Stimulated activated CD8-positive, alpha-beta memory T cell treated with anti-CD3 and anti-CD28 coated beads, Interleukin-7, amount 100 ng/mL, for 4 hours (primary cell): ENCODE measurements at places on chromosomes 4 and X.

DNA sequence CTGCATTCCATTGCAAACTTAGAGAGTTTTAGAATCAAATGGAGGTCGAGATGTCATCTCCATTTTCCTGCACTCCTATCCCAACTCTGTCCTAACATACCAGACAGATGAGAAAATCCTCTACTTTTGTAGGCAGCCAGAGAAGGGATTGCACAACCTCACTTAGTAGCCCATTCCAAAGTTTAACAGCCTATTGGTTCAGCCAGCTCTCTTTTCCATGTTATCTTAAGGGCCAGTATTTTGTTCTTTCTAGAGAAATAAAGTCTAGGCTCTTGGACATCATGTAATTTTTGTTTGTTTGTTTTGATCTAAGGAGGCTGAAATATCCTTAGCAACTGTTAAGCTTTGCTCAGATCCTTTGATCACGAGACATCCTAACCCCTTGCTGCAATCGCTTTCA, 173.0 kb downstream of the COX18 start:
- no peak for DNase-seq

GRCh38 chr4:6938647-6939271, 29.1 kb downstream of the TBC1D14 start:
- no peak for DNase-seq

DNA sequence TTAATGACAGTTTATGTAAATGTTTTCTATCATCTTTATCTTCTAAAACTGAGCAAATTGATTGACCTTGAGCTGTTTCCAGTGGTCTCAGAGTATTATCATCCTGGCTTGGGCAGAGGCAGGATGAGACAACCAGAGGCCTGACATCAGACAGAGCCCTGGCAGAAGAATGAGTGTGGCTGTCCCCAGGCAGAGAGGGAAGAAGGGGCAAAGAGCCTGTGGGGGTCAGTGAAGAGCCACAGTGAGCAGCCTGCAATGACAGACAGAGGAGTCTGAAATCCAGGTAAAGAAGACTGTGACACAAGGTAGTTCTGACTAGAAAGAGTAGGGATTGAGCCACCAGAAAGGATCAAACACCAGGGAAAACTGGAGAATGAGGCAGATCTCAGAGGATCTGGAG, 182.4 kb upstream of the ARSJ start:
- no peak for DNase-seq

- no peak for DNase-seq
These were observed 18.7 kb downstream of the RELL1 start for GRCh38 chr4:37667197-37668100.

- DNase-seq: no peak
These were observed 17.2 kb upstream of the TET2 start for GRCh38 chr4:105129286-105130040.

DNA sequence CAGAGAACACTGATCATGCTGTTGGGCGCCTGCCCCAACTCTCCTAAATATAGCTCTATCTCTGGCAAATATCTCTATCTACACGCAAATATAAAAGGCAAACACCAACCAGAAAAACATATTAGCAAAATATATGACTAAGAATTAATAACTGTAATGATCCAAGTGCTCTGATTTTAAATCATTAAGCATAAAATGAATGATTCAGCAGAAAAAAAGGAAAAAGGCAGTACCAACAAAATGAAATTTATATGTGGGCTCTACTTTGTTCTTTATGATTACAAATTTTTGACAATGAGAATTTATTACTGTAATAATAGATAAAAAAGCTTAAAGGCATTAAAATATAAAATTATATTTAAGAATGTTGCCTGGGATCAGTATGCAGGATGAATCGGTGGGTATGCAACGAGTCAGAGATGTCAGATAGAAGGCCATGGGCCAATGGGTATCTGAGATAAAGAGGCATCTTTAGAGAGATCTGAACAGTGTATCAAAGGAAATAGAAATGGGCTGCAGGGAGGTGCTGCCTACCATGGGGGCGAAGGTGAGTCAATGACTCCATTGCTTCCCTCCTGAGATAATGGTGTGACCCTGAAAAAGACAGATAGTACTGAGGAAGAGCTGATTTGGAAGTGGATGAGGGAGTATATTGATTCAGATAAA, 234.8 kb downstream of the SCFD2 start:
- DNase-seq: no peak

GRCh38 chrX:17682259-17682658, 55.0 kb upstream of the SCML1 start:
- DNase-seq: no peak

DNA sequence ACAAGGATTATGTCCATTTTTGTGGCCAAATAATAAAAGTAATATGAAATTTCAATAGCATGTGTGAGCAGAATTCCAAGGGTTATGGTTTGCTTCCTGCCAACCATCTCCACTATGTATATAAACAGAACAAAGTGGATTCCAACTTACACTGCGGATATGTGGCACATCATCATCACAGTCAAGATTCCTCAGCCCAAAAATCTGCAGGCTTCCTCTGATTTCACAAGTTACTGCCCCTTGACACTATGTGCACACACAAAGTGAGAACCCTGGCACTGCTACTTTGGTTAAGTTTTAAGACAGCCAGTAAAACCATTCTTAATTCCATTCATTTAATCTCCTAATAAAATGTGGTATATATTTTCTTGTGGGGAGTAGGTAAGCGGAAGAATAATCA, 76.4 kb downstream of the LEF1 start:
- no peak for DNase-seq

DNA sequence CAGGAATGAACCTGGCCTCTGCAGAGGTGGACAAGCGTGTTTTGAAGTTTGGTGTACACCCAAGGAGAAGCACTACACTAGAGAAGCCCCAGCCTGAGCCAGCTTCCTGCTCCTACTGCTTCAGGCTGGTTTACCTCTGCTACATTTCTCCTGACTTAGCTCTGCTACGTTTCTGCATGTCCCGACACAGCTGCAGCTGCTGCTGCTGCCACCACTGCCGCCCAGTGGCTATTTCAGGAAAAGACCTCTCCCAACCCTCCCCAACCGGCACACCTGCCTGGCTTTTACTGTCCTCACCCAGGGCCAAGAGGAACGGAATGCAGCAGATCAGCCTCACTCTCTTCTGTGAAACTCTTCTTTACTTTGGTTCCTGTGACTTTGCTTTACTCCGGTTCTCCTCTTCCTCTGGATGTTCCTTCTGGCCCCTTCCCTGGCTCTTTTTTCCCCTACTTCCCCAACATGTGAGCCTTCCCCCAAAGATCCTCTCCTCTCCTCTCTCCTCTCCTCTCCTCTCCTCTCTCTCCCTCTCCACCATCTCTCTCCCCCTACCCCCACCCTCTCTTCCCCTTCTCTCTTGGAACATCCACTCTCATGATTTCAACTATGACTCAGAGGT, 3.1 kb upstream of the P2RY4 start:
- DNase-seq: no peak

GRCh38 chr4:5399790-5400421, 308.5 kb downstream of the EVC2 start:
- no peak for DNase-seq

DNA sequence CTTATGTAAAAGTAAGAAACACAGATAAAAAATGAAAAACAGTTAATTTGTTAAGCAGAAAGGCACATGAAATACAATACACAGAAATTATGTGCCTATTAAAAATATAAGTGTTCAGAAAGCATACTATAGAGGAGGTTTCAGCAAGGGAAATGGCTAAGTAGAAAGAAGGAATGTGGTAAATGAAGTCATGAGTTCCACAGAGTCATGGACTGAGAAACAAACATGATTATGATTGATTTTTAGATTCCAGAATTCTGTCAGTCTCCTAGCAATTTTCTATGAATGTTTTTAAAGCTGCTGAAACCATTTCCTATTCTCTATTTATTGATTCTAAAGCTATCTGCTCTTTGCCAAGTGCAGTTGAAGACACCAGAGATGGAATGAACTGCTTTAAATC, 1398.4 kb downstream of the ARAP2 start:
- no peak for DNase-seq

DNA sequence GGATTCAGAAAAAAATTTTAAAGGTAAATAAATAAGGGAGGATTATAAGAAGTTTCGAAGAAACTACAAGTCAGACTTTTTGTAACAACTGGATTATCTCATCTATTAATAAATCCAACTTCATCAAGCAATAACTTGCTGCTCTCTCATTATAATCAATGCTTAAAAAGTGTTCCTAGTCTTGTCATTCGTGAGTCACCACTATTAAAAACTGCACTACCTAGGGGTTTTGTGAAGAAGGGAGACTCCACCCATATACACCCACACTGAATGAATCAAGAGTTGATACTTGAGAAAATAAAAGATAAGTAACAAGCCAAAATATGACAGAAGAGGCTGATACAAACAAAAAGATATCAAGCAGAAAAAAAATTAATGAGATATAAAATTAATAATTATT, 360.5 kb downstream of the ZNF674 start:
- no peak for DNase-seq

- DNase-seq: no peak
These were observed 894.4 kb downstream of the FAT4 start for GRCh38 chr4:126209147-126209546.

DNA sequence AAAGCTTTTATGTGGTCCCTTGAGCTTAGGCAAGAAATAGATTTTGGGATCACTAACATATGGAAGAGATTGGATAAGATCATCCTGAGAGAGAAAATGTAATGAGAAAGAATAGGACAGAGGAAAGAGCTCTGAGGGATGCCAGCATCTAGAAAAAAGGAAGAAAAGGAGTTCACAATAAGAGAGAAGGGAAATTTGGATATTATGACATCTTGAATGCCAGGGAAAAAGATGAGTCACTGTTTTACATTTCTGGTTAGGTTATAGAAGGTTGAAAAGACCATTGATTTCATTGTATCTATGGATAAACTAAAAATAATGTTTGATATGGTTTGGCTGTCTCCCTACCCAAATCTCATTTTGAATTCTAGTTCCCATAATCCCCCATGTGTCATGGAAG, 208.5 kb downstream of the MAD2L1 start:
- no peak for DNase-seq

DNA sequence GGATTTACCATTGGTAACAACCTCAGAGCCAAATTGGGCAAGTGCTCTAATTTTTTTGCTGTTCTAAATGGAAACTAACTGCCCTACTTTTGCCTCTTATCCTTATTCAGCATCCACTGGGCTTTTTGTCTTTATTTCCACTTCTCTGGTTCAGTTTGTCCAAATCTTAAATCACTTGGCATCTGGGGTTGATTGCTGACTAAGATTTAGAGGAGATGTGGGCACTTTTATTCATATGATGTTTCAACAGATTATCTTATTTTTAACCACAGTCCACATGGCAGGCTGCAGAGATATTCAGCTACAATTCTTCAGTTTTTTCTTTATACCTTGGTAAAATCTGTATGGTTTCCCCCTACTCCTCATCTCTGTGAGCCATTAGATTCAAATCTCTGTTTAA, 1161.4 kb upstream of the PCDH7 start:
- DNase-seq: no peak

DNA sequence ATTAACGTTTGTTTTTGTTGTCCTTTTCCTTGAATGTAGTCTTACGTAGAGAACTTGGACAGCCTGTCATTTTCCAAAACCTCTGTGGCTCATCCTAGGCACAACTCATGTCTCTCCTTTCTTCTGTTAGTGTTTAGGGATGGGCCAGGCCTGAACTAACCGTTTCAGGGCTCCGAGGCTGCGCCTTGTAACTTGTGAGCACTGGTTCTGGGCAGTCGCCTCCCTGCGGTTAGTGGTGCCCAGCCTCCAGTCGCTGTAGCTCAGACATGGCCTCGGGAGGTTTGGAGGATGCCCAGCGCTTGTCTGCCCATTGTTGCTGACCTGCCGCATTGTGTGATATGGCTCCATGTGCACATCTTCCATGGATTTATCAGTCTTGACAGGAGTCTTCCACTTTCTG, 32.8 kb downstream of the TMEM131L start:
- DNase-seq: no peak

DNA sequence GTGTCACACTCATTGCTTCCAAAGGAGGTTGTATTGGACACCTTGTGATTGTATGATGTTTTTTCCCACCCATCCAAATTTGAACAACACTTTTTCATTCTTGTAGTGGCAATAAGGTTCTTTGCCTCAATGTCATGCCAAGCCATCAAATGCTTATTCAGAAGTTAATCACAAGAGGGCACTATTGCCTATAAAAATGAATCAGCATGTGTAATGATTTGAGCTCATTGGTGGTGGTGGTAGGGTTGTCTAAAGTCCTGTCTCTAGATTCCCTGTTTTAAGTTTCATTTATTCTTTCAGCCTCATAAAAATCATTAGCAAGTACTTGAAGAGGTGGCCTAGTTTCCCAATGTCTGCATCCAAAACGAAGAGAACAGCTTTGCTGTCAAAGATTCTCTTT, 37.0 kb downstream of the IRS4 start:
- no peak for DNase-seq

DNA sequence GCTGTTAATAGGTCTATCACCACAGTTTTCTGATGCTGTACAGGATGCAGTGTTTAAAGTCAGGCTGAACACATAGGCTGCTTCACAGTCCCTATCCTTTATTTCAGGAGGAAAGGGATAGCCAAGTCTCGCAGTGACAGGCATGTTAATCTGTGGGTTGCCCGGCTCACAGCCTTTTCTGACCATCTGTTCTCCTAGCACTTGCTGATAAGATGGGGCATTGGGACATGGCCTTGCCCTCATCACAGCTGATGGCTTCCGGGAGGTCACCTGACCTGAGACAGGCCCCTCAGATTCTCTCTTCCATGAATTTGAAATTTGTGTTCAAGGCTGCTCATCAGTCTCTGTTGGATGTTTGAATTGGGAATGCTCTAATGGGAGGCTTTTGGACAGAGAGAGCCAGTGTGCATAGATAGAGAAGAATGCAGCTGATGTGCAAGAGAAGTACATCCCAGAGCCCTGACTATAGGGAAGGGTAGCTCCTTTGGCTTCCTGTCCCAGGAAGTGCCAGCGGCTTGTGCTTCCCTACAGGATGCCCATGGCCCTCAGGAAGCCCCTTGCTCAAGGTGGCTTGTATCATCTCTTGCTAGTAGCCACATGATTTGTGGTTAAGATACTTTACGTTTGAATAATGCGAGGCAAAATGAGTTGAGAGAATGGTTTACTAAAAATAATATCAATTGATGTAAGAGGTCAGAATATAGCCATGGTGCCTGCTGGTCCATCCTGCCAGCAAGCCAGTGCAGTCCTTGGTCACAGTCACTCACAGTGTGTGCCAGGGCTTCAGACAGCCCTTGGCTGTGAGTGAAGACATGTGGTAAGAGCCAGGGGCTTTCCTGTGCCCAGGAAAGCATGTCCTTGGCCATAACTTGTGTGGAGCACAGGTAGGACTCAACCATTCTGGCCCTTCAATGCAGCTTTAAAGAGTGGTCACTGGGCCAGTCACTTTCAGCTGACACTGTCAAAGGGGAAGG, 88.6 kb downstream of the TSPAN7 start:
- DNase-seq: no peak

DNA sequence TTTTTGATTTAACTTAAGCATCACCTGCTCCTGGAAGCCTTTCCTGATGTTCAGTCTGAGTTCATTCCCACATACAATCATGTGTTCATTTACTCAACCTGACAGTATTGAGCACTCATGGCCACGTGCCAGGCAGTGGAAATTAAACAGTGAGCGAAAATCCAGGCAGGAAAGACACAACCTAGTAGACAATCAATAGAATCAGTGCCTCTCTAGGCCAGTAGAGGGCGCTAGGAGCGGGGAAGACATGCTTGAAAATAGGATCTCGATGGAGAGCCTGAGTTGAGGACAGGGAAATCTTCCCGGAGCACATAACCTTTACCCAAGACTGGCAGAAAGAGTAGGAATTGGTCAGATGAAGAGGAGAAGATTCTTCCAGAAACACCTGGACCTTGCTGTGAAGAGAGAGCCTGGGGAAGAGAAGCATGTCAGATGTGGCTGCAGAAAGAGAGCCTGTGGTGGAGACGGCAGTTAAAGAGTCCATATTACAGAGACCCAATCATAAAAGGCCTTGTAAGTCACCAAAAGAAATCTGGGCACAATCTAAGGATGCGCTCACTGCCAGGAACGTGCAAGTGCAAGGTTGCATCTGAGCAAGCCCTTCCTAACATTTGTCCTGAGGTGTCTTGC, 103.5 kb downstream of the LDB2 start:
- DNase-seq: no peak
